Cerebellar nuclear complex (tissue), 1 donor: ENCODE measurements at places on chromosomes 4 and X.

- no peak for DNase-seq
Observed at GRCh38 chr4:89665662-89666061, 171.3 kb downstream of the SNCA start.

DNA sequence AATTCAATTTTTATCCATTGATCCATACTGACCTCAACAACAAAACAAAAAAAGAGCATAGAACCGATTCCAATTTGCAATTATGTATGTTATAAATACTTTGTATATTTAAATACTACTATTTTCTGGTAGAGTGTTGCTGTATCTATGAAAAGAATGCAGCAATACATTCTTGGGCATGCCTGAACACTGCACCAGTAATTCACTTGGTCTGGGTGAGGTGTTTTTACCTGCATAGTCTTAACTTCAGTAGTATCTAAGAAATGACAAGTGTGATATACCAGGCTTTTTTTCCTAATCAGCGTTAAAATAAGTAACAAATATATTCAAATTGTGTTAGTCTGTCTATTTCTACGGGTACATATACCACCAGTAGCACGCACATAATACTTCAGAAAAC, 120.2 kb downstream of the KLHL13 start:
- DNase-seq, result no peak

DNA sequence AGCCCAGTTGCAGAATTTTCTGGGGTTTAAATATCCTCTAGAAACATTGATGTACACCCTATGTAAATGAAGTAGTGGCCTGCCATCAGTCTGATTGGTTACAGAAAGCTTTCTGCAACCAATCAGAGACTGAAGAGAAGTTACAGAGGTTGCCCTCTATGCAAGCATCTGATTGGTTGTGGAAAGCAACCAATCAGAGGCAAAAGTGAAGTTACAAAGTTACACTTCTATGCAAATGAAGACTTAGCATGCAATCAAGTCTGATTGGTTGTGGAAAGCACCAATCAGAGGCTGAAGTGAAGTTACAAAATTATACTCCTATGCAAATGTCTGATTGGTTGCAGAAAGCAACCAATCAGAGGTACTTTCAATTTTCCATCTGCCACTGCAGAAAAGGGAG, 51.9 kb upstream of the USP9X start:
- no peak for DNase-seq

DNA sequence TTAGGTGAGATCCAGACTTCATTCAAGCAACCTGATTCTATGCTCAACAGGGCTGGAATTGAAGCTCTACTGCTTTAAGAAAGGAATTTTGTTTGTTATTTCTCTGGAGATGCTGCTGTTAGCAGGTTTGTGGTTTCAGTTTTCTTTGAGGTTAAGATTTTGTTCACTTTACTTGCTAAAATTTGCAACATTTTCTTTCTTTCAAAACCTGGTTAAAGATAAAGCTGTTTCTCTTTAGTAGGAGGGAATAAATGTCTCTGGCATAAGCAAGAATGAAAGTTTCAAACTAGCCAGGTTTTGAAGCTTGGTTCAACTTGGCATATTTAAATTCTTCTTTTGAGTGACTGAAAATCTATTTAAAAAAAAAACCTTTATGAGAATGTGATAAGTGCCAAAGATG, 660.6 kb upstream of the NR3C2 start:
- no peak for DNase-seq
